ENCODE measurements at places on chromosomes 7 and 10.

DNA sequence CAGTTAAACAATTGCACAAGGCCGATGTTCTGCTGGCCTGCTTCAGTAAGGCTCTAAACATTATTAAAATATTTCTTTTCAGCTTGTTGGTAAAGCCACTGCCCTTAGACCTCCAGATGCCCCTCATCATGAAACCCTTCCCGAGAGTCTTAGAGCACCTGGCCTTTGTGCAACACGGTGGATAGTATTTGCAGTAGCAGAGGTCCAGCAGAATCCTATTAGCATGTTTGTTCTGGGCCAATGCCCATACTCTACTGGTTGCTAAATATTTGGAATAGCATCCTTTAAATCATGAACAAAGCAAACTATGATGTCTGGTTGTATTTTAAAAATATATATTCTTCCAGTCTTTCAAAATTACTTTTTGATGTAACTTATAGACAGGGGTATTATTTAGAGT is 584.6 kb downstream of the CNTNAP2 start:
- no peak for DNase-seq

DNA sequence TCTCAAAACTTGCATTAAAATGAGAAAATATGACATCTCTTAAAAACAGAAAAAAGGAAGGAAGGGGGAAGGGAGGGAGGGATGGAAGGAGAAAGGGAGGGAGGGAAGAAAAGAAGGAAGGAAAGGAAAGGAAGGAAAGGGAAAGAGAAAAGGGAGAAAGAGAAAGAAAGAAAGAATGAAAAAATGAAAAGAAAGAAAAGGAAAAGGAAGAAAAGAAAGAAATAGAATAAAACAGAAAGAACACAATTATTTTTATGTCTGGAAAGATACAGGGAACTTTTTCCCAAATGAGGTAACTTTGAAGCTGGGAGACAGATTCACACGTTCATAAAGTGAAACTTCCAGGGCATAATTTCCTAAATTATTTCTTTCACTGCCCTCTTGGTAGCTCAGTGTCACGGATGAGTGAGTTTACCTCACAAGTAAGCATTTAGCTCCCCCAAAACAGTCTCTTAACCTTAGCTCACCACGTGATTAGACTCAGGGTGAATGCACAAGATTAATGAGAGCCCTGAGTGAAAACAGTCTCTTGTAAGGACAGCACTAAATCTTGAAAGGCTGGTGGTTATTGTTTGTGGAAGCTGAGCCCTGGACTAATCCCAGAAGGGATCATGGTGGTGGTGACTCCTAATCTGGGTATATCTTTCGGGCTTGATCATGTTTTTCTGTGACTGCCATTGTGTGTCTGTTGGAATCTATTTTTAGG is 74.1 kb upstream of the HDAC9 start:
- no peak for DNase-seq

- DNase-seq = no peak
Measured at GRCh38 chr10:91684841-91685240, 52.0 kb upstream of the PPP1R3C start.

DNA sequence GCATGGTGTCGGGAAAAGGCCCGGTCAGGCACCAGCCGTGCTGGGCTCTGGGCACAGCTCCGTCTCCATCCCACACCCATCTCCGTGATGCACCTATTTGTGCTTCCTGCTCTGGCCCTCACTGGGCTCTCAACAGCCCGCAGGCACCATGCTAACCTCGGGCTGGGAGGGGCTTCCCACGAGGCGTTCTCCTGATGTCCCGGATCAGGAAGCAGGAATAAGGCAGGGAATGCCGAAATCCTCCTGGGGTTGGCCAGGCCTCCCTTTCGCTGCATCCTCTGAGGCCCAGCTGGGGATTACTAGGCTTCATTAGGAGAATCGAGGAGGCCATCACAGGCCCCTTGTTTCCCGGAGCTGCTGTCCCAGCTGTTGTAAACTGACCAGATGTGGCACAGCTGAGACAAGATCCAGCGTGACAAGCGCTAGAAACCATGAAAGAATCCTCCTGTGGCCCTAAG is 72.0 kb downstream of the FAM53B start:
- DNase-seq = no peak

DNA sequence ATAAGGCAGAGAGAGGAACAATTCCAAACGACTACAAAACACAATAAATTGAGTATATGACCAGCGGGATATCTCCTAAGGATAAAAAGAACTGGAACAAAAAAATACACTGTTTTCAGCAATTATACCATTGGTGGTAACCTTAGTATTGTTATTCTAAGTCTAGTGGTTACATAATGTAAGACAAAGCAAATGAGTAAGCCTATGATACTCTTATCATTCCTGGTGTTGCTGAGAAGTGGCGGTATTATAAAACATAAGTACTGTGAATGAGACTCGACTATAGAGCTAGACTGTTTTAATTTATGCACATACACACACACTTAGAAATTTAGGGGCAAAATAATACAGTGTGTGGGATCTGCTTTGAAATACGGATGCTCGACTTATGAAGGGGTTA is 107.7 kb downstream of the NRBF2 start:
- DNase-seq = no peak

DNA sequence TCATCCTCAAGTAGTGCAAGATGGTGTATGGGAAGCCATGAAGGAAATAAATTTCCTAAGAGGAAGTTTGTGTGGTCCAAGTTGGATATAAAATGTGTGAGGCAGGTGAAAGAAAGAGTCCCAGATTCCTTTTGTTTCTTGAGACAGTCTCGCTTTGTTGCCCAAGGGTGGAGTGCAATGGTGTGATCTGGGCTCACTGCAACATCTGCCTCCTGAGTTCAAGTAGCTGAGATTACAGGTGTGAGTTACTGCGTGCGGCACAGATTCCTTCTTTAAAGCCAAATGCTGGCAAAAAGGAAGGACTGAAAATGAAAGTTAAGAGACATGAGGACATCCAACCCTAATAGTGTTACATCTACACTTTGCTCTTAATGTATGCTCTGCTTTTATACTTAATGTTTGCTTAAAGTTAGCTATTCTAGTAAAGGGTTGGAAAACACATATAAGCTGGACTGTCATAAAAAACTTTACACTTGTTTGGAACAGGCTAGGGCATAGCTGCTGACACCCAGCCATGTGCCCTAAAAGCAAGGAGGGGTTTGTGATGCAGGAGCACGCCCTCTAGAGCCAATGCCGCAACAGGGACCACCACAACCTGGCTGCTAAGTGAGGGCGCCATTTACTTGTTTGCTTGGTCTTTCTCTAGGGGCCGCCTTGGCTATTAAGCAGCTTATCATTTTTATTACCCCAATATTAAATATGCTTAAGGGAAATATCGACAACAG is 34.5 kb downstream of the CLEC2L start:
- DNase-seq = no peak

DNA sequence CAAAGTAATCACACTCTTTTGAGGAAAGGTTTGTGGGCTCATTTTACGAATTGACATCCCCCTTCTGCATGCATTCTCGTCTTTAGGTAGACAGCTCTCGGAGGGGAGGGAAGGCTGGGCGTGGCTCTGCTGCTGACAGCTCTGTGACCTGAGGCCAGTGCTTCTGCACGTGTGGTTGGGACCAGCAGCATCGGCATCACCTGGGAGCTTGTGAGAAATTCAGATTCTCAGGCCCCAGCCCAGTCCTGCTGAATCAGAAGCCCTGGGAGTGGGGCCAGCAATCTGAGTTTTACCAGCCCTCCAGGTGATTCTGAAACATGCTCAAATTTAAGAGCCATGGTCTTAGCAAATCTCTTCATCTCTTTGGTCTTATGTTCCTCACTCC is 89.4 kb downstream of the JCAD start:
- no peak for DNase-seq

DNA sequence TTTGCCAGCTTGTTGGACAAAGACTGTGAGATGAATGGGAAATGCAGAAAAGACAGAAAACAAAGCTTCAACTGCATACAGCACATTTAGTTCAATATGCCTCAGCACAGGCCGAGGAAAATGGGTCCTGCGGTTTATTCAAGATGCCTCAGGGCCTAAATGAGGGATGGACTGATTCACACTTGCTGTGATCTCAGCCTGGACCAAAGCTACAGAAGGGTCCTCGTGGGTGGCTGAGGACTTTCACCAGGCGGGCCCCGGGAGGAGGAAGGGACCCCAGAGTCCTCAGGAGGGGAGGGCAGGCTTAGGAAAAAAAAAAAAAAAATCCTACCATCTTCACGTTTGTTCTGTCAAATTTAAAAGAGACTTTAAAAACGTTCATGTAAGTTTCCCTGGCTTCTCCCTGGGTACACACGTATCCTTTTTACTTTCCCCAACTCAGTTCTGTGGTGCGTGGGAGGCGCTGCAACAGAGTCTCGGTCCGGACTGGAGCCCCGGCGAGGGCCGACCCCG is 624 bp upstream of the ZNF783 start:
- DNase-seq = no peak

- DNase-seq = no peak
Measured at GRCh38 chr7:99485094-99485493, 12.4 kb downstream of the ZNF789 start.

DNA sequence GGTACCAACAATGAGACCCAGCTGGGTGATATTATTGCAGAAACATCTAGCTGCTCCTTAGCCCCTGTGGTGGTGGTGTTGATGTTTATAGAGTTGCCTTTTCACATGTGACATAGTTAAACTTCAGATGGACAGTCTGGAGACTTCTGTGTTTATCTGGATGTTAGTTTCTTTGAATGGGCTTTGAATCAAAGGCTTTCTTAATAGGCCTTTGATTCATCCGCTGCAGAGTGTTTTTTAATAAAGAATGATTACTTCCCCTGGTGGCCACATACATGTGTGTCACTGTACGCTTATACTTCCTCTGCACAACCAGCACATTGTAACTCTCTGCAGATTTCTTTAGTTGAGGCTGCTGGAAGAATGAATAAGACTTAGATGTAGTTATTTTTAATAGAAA is 221.0 kb downstream of the DYNC1I1 start:
- DNase-seq = no peak

GRCh38 chr7:100394077-100394476 is 20.8 kb downstream of the PILRA start:
- DNase-seq = no peak

GRCh38 chr7:84675633-84676034 is 481.0 kb upstream of the SEMA3A start:
- DNase-seq = no peak

All from activated CD8-positive, alpha-beta memory T cell treated with anti-CD3 and anti-CD28 coated beads for 24 hours (primary cell).